HuH-7 (cell line): ENCODE measurements at places on chromosomes 2 and 18.

GRCh38 chr2:10947005-10947440 is 35.3 kb downstream of the KCNF1 start:
- no peak for DNase-seq

GRCh38 chr2:186576614-186577013 is 13.2 kb upstream of the ITGAV start:
- DNase-seq = no peak

DNA sequence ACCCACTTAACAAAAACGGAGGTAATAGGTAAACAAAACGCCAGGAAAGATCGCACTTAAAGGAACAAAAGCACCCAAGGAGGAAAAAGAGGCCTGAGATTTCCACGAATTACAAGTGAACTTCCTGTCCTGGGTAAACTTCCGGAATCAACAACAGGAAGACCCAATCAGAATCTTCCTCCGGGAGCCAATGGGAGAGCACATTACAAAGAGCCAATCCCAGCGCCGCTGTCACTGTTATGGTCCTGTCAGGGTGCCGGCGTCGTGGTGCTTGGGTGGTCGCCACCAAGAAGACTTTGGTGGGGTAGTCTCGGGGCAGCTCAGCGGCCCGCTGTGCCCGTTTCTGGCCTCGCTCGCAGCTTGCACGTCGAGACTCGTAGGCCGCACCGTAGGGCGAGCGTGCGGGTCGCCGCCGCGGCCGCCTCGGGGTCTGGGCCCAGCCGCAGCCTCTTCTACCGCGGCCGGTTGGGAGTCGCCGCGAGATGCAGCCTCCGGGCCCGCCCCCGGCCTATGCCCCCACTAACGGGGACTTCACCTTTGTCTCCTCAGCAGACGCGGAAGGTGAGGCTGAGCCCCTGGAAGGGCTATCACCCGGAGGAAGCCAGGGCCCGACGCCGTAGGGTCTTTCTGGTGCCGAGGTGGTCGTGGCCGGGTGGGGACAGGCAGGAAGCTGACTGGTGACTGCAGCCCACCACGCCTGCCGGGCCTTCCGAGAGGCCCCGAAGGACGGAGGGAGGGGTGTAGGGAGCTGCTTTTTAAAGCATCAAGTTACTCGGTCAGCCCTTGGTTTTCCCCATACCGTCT is at the start of gene YIPF4:
Gene YIPF4 (plus strand): TSS at position 231 of the 804 bp plus-strand sequence. CDS start 252 bp downstream, at position 483.
- DNase-seq = peak; percentile 100

DNA sequence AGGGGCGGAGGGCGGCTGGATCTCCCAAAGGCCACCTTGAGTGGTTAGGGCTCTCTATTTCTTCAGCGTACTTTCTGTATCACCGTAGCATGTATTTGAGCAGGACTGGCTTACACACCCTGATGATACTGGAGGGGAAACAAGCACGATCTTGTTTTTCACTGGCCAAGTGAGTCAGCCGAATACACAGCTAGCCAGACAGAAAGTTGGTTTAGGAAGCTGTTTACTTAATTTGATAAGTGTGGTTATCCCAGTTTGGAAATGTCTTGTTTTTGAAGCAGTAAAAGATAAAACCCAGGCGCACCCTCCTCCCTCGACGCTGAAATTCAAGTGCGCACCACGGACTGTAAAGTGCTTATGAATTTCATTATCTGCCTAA is 582 bp downstream of the RIOK3 start:
- peak; percentile 11 for DNase-seq

- DNase-seq = peak; percentile 33
Measured at GRCh38 chr2:238908960-238909951, 61.4 kb downstream of the TWIST2 start.

- DNase-seq = no peak
Measured at GRCh38 chr2:33060405-33060804, 113.7 kb downstream of the LTBP1 start.

- no peak for DNase-seq
Measured at GRCh38 chr18:62663731-62664336, 51.5 kb upstream of the PHLPP1 start.

DNA sequence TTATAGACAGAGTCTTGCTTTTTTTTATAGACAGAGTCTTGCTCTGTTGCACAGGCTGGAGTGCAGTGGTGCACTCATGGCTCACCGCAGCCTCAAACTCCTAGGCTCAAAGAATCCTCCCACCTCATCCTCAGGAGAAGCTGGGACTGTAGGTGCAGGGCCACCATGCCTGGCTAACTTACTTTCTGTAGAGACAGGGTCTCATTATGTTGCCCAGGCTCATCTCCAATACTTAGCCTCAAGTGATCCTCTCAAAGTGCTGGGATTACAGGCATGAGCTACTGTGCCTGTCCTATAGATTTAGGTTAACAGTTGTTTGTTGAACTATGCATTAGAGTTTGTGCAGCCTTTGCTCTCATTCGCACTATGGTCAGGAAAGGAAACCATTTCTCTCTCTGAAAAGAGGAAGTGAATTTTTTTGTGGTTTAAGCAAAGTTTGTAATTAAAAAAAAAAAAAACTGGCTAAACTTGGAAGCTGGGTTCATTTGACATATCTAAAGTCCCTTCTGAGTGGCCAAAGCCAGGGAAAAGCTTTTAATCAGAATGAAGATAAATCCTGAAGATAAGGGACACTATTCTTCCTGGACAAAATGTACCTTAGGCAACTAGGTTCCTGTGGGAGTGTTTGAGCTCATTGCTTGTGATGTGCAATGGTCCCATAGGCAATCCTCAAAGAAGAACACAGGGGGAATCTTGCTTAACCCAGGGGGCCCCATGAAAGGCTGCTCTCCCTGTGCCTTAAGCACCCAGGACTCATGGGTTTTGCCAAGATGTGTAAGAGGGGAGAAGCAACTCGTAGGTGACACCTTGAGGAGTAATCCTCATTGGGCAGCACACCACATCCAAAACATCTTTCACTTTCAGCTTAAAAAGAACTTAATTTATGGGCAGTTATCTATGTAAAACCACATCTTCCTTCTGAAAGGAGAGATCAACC is 201.7 kb downstream of the MREG start:
- DNase-seq = no peak

DNA sequence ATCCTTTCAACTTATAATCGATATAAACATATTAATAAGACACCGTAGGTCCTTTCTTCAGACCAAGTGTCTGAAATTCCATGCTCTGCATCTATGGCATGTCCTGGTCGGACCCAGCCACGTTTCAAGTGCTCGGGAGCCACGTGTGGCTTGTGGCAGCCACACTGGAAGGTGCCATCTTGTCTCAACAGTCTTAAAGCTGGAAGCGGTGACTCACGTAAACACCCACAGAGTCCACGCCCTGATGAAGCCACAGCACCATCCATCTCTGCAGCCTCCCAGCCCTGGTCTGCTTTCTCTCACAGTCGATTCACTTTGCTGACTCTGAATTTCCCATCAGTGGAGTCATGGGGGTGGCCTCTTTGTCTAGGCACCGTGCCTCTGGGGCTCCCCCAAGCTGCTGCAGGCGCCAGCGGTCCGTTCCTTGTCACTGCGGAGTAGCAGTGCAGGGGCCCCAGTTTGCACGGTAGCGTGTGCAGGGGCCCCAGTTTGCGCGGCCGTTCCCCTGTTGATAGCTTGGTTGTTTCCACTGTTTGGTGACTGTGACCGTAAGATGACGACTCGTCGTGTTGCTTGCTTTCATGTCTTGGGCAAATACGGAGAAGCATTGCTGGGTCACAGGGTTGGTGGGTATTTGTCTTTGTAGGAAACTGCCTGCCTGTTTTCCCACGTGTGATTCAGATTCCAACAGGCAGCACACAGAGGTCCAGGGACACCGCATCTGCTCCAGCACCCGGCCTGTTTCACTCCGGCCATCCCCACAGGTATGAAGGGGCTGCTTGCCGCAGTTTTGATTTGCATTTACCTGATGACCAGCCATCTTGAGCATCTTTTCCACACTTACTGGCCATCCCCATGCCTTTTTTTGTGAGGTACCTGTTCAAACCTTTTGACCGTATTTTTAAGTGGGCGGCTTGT is 240.3 kb downstream of the HDAC4 start:
- no peak for DNase-seq

DNA sequence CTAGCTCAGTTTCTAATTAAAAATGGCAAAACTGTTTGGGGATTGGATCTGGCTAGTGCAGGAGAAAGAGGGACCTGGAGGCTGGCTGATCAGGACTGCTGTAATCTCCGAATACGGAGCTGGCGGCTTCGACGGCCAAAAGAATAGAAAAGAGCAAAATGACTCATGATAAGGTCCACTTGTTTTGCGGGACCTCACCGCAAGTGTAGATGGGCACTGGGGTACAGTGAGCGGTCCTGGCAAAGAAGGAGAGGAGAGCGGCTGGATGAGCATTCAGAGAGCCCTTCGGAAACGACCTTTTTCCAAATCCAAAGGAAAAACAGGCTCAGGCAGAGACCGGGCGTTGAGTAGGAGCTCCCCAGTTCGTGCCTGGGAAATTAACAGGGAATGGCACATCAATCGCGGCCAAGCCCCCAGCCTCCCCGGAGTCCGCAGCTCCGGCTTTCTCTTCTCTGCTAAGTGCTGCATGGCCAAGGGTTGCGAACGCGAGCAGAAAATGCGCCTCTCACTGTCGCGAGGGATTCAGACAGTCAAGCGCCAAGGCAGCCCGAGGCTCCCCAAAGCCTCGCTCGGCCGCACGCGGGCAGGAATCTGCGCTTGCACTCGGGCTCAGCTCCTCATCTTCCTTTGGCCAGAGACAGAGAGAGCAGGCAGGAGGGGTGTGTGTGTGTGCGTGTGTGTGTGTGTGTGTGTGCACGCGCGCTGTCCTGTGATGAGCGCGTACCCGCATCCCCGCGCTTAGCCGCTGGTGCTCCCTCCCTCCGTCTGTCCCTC is 1.8 kb downstream of the DCC start:
- DNase-seq = no peak

- DNase-seq = no peak
Measured at GRCh38 chr2:190766595-190766994, 114.0 kb upstream of the GLS start.

GRCh38 chr18:13416208-13416607 is 197.6 kb downstream of the LDLRAD4 start:
- no peak for DNase-seq

- no peak for DNase-seq
Measured at GRCh38 chr18:56001576-56001975, 413.6 kb upstream of the TCF4 start.

DNA sequence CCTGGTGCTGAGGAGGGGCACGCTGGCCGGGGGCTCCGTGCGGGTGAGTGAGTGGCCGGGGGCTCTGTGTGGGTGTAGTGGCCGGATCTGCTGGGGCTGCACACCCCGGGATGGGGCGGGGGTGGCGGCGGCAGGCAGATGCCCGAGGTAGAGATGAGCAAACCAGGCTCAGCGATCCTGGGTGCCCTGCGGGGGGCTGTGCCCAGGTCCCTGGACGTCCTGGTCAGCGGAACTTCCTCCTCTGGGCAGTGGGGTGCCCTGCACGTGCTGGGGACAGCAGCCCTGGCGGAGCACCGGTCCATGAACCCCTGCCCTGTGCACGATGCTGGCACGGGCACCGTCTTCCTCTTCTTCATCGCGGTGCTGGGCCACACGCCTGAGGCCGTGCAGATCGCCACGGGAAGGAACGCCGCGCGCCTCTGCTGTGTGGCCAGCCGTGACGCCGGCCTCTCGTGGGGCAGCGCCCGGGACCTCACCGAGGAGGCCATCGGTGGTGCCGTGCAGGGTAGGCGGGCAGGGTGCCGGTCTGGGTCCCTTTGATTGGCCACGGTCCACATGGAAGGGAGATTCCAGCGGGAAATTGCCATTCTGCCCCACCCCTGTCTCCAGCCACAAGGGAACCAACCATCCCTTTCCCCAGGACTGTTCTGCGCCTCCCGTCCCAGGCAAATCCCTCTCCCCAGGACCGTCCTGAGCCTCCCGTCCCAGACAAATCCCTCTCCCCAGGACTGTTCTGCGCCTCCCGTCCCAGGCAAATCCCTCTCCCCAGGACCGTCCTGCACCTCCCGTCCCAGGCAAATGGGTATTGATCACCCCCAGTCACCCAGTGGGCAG is 5.9 kb downstream of the NEU4 start:
- DNase-seq = no peak

- DNase-seq = no peak
Measured at GRCh38 chr18:35190948-35191697, 49.7 kb upstream of the ZNF397 start.

- no peak for DNase-seq
Measured at GRCh38 chr2:147441182-147441581, 403.6 kb upstream of the ACVR2A start.

DNA sequence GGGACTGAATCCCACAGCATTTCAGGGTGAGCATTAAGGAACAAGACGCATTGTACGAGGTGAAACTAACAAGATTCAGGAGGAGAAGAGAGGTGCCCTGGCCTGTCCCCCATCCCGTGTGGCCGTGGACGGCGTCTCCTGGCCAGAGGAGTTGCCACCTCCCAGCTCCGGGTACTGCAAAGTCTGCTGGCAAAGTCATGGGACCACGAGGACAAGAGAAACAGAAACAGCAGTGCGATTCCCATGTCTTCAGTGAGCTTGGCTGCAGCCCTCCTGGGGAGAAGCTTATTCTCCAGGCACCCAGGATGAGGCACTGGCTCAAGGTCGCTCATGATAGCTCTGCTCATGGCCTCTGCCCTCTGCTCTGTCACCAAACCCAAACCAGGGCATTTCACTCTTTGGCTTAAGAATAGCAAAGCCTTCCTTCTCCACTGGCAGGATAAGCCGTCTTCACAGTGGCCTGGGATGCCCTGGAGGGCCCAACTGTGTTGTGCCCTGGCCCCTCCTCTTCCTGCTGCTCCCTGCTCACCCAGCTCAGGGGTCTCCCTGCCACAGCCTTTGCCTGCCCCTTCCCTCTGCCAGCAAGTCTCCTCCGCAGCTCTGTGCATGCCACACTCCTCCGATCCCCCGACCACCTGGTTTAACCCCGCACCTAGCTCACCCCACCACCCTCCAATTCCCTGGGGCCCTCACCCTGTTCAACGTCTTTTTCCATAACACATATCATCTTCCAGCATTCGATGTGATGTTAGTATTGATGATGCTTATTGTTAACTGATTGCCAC is 144.8 kb downstream of the PXDN start:
- DNase-seq = no peak

DNA sequence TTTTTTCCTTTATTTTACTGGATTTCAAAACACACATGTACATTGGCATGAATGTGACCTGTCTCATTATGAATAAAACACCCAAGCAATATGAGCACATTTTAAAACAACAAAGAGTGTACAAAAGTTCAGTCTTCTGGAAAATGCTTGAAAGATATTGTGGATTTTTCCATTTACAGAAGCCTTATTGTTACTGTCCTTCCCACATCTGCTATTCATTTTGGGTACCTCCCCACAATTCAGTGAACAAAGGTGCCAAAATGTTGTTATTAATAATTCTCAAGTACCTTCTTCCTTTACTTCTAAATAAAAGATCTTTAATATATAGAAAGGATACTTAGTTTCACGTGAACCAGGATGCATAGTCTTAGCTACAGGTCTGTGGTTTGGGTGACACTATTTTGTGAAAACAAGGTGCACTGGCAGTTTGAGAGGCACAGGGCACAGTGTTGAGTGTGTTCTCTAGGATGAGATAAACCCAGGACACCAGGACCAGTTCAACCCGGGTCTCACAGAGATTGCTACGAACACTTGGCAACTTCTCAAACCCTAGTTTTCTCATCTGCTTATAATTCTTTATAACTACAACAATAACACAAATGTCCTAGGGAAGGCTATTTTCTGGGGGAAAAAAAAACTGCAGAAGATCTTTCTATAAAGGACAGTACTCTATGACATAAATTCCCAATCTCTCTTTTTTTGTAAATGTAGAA is 84.5 kb upstream of the GALNT5 start:
- no peak for DNase-seq
